Bronchial epithelial cell (primary cell): ENCODE measurements at places on chromosomes 16 and 17.

DNA sequence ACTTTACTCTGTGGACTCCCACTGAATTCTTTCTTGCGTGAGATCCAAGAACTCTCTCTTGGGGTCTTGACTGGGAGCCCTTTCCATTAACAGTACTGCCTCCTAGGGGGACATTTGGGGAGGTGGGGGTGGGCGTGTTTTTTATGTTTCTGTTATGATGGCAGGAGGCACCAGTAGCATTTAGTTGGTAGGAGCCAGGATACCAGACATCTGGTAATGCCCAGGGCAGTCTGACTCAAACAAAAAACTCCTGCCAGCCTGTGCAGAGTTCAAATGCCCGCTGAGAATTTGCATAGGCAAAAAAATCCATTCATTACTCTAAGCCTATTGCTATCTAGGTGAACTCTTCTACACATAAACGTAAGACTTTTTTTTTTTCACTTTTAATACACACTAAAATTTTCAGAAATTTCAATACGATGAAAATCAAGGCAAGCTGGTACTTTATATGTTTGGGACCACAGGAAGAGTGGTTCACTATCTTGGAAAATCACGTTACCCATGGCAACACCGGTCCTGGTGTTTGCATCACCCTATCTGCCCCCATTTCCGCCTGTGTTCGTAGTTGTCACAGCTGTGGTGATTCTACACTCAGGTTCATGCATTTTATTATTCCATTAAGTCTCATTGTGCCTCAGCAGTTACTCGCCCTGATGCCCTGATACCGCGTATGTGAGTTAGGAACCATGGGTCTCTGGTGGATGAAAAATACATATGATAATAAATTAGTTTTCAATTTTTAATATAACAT lies 121.1 kb upstream of the XYLT1 start:
- no peak for DNase-seq

GRCh38 chr17:32159586-32160438 lies 17.5 kb downstream of the RHOT1 start:
- DNase-seq = no peak

DNA sequence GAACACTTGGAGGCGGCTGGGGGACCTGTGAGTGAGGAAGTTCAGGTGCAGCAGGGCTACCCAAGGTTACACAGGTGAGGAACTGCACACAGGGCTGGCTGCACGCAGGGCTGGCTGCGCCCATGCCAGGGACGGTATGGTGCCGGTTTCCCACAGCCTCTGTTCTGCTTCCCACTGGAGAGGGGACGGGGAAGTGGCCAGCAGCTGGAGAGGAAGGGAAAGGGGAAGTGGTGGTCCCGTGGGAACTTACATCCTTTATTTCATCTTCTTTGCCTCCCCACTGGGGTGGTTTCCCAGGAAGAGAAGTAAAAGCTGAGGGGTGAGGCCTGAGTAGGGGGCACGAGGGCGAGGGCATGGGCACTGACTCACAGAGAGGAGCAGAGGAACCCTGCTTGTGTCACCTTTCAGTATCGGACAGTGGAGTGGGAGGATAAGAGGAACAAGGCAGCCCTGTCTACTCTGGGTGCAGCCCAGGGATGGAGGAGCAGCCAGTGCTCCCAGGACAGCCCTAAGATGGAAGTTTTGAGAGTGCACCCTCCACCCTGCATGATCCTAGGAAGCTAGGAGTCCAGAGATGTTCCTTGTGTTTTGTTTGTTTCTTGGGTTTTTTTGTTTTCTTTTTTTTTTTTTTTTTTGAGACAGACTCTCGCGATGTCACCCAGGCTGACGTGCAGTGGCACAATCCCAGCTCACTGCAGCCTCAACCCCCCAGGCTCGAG lies 25.5 kb upstream of the CDH1 start:
- DNase-seq = no peak

DNA sequence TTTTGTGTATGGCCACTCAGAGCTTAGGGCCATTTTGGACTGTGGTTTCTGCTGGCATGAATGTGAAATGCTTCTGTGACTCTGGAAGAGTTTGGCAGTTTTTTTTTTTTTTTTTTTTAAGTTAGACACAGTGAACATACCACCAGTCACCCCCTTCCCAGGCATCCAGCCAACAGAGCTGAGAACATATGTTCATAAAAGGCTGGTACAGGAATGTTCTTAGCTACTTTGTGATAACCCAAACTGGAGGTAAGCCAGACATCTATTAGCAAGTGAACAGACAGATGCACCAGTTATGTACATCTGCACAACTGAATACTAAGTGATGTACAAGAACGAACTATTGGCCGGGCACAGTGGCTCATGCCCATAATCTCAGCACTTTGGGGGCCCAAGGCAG lies 92.7 kb downstream of the ABCC1 start:
- no peak for DNase-seq

DNA sequence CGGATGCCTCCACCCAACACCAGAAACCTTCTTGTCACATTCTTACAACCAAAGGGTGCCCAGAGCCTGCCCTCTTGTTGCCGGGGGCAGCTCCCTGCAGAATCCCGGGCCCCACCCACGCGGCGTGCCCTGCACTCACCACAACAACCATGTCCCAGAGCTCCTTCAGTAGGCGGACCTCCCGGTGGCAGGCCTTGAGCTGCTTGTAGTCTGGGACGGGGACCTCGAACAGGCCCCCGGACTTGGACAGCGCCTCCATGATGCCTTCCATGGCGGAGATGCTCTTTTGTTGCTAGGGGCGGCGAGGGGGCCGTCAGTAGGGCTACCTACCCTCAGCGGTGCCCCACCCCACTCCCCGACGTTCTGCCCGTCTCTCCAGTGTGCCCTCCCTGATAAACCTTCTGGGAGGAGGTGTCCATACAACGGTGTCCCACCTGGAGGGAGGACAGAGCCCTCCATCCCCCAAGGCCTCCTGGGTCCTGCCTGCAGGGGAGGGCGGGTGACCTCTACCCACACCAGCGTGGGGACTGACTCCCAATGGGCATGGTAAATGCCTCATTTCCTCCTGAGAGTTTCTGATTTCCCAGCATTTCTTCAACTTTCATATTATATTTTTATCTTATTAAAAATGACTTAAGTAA lies 52.2 kb downstream of the DNAH17 start:
- no peak for DNase-seq

- peak; percentile 100 for DNase-seq
These were observed 22.2 kb downstream of the KRT23 start for GRCh38 chr17:40915199-40915661.

DNA sequence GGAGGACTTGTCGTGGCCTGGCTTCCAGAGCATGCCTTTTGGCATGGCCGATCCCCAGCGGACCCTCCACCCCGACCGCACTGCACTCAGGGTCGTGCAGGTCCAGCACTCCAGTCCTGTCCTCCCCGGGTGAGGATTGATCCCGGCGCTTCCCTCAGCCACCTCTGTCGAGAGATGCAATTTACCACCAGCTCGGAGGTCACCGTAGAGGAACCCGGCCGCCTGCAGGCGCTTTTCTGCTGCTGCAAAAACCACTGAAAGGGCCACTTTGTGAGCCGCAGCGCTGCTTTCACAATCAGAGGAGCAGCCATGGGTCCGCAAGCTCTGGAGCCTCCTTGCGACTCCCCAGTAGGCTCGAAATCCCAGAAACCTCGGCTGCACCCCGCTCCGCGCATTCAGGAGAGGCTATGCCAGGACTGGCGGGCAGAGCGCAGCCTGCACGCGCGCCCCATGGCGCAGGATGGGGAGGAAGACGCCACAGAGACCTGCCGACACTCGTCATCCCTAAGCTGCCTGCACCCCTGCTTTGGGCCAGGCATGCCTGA lies 134.2 kb downstream of the HS3ST2 start:
- no peak for DNase-seq

- DNase-seq = no peak
These were observed 259.4 kb downstream of the CDH13 start for GRCh38 chr16:82886146-82886545.

- no peak for DNase-seq
These were observed 11.0 kb downstream of the ZSCAN32 start for GRCh38 chr16:3389663-3390338.

- DNase-seq = peak; percentile 23
These were observed 665.9 kb upstream of the SALL1 start for GRCh38 chr16:51816929-51817328.

GRCh38 chr17:74738051-74738996 lies 1.3 kb downstream of the RAB37 start:
- DNase-seq = no peak

DNA sequence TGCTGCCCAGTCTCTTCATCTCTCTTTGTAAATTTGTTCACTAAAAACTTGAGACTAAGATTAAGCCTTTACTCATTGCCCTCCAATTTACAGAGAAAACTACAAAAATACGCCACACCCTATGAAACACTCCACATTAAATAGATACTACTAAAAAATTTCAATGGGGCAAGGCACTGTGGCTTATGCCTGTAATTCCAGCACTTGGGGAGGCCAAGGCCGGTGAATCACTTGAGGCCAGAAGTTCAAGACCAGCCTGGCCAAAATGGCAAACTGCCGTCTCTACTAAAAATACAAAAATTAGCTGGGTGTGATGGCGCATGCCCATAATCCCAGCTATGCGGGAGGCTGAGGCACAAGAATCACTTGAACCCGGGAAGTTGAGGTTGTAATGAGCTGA lies 3.8 kb downstream of the UBE2O start:
- DNase-seq = no peak

DNA sequence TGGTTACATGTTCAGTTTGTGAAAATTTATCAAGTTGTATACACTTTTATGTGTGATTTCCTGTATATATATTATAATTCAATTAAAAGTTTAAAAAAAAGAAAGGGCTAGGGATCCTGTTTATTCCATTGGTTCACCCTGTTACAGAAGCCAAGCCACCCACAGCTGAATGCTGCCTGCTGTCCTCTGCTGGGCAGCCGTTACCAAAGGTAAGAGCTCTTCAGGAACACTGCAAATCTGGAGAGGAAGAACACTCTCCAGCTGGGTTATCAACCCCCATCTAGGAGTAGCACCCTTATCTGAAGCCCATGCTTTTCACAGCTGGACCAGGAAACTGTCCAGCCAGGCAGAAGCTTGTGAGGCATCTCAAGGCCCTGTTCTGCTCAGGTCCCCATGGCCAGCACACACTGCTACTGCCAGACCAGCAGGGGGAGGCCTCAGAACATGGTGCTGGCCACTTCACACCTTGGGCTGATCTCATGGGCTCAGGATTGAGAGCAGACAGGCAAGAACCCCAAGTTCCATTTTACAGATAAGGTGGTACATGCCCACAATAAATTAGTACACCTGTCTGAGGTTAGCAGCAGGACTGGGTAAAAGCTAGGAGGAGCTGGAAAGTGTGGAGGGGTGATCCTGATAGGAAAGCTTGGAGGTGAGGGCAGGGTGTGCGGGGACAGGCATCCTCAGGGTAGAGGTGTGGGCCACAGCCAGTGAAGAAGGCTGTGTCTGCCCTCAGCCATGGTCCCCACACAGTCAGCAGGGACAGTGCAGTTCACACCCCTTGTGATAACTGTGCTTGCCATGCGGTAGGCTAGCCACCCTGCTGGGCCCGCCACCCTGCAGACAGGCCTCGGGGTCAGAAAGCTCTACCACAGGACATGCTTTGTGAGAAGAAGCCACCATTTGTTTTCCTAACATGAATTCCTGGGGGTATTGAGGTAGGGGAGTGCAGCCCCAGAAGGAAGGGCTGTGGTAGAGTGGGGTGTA lies 54.3 kb upstream of the SREBF1 start:
- peak; percentile 58 for DNase-seq

DNA sequence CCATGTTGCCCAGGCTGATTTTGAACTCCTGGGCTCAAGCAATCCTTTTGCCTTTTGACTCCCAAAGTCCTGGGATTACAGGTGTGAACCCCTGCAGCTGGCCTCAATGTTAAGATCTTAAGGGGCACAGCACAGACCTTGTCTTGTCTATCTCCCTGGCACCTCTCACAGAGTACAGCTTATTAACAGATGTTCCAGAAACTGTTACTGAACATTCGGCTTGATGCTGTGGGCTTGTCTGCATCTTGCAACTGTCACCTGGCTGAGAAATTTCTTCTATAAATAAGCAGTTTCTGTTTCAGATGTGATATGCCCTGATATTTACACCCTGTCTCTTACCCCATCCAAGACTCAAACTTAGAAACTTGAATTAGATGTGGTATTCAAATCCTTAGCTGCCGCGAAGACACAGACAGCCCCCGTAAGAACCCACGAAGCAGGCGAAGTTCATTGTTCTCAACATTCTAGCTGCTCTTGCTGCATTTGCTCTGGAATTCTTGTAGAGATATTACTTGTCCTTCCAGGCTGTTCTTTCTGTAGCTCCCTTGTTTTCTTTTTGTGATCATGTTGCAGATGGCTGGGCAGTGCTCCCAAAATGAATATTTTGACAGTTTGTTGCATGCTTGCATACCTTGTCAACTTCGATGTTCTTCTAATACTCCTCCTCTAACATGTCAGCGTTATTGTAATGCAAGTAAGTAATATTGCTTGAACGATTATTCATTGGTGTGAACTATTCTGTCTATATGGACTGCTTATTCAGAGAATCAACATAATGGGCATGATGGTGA lies at the start of gene TNFRSF17:
Gene TNFRSF17, plus strand, starts transcription at position 450 of the 791 bp plus-strand sequence. Its CDS starts 115 bp downstream, at position 565.
- DNase-seq = no peak

- DNase-seq = no peak
These were observed 10.4 kb downstream of the CD300LF start for GRCh38 chr17:74702116-74702871.

DNA sequence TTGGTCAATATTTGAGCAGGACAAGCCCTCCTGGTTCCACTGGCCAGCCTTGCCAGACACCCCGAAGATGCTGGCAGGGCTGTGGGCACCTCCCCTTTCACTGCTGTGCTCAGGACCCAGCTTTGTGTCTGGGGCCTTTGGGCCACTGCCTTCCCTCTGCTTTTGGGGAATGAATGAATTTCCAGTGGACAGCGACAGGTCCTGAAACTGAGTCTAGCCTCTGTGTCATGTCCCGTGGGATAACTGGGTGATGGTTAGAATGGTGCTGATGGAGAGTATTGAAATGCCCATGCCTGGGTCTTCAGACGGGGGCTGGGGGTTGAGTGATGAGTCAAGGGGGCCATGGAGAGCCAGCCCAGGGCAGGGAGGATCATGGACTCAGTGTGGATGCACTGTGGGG lies 135.8 kb downstream of the FOXL1 start:
- DNase-seq = no peak

- DNase-seq = no peak
These were observed 655 bp upstream of the NPTX1 start for GRCh38 chr17:80476877-80477646.

DNA sequence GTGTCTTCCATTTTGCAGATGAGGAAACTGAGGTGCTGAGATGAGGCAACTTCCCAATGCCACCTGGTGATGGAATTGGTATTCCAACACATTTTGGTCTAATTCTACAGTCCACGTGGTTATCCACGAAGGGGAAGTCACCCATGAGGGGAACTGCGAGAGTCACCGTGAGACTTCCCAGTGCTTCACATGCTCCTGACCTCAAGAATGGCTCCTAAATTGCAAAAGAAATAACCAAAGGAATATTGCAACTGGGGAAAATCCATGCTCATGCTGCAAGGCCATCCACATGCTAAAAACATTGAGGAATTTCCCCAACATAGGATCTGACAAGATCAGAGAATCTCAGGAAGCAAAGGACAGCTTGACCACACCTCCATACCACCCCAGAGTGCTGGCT lies 153.9 kb downstream of the HS3ST3B1 start:
- no peak for DNase-seq
